ENCODE measurements at places on chromosomes 6 and 20. TPM values are rescaled to one million over a fixed set of nuclear protein-coding genes. Genes with fewer than 3 reads are reported as not detected.
A peak's percentile ranks its signal among the peaks of the same experiment; 100 is the strongest.

GRCh38 chr6:170128811-170129681 lies 161.8 kb downstream of the DLL1 start:
- no peak for DNase-seq

The MAP3K7 gene
- 16.8 TPM for total RNA-seq

DNA sequence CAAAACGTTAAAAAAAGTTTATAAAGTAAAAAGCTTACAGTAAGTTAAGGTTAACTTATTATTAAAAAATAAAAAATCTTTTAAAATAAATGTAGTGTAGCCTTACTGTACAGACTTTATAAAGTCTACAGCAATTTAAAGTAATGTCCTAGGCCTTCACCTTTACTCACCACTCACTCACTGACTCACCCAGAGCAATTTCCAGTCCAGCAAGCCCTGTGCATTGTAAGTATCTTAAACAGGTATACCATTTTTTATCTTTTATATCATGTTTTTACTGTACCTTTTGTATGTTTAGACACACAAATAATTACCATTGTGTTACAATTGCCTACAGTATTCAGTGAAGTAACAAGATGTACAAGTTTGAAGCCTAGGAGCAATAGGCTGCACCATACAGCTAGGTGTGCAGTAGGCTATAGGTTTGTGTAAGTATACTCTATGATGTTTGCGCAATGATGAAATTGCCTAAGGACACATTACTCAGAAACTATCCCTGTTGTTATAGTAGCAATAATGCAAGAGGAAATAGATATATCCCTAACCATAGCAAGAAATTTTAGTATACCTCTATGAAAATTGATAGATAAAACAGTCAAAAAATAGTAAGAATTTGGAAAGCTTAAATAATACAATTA lies 39.5 kb downstream of the FBXO5 start:
- no peak for DNase-seq

DNA sequence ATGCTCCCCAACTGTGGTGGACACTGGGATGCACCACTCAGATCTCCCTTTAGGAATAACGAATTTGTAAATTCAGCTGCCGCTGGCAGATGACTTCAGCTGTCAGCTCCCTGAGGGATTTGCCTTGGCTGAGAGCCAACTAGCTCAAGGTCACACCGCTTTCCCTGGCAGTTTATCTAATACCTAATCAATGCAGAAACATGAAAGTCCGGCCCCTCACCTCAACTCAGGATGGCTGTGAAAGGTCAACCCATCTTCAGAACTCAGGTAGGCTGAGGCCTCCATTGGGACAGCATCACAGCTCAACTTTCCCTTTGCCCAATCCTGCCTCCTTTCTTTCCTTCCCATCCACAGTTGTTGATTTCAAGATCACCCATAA lies 22.8 kb upstream of the SCGN start:
- DNase-seq = no peak

DNA sequence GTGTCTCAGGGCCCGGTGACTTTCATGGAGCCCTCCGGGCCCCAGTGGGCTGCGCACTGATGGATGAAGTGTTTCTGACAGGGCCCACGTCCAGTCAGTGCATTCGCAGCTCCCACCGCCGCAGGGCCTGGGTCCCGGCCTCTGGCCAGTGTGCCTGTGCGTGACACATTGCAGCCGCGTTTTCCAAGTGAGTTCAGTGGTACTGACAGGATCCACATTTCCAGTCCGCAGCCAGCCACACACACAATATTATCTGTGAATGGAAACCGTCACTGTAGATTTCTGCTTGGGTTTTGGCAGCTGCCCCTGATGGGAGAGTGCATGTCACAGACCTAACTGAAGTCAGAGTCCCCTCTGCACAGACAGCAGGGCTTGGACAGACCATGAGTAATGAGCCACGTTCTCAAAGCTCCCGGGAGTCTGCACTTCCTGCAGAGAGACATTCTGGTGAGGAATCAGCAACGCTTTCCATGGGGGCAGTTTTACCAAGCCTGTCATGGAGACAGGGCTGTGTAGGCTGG lies 171.4 kb downstream of the MYLK4 start:
- no peak for DNase-seq

- DNase-seq = peak; percentile 67
These were observed 64.3 kb downstream of the CDH22 start for GRCh38 chr20:46243707-46244628.

- DNase-seq = no peak
These were observed 90.3 kb downstream of the BCAS1 start for GRCh38 chr20:53980031-53980465.

DNA sequence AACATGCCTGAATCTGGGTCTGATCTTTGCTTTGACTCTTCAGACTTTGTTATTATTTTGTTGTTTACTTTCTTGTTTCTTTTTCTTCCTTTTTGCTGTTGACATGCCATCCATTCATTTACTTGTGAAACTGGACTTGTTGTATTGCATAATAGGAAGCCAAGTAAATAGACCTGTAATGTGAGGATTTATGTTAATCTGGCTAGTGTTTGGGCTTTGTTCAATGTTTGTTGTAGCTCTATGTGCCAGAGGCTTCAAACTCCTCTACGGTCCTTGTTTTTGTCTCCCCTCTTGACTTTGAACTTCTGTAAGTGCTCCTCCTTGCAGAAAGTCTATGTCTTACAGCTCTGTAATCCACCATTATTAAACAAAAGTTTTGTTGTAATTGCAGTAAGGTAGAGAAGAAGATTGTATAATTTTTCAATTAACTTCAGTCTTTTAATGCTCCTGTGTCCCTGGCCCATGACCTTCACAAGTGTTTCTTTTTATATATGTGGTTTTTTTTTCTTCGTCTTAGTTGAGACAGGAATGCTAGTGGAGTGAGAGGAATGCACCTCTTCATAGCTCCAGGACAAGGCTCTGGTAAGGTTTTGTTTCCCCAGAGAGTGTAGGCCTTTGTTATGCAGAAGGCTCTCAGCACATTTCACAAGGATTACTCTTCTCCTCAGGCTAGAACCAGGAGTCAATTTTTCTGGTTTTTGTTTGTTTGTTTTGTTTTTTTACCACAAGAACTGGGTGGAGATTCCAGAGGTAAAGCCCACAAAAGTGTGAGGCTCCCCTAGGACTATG lies 1061.8 kb upstream of the CITED2 start:
- DNase-seq = no peak

The MYCT1 gene
- total RNA-seq = 0.06 TPM

The HLA-DQA1 gene
- total RNA-seq = 0.40 TPM

DNA sequence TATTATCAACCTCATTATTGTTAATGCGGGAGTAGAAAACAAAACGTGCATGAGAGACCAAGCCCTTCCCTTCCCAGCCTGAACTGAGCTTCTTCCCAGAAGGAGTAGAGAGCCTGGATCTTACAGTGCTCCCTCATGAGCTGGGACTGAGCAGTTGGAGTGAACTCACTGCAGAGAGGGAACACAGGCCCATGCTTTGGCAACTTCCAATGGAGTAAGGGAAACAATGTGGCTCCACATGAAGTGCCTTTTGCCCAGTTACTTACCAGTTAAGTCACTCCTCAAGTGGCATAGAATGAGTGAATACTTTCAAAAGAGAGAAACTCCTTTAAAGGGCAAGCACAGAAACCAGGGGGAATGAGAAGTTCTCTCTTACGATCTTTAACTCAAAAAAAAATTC lies 12.4 kb downstream of the FHL5 start:
- no peak for DNase-seq

GRCh38 chr6:139584599-139584998 lies 210.2 kb upstream of the CITED2 start:
- DNase-seq = no peak

The PHACTR1 gene
- 13.2 TPM for total RNA-seq

The ZNF451 gene
- total RNA-seq = 41.9 TPM

DNA sequence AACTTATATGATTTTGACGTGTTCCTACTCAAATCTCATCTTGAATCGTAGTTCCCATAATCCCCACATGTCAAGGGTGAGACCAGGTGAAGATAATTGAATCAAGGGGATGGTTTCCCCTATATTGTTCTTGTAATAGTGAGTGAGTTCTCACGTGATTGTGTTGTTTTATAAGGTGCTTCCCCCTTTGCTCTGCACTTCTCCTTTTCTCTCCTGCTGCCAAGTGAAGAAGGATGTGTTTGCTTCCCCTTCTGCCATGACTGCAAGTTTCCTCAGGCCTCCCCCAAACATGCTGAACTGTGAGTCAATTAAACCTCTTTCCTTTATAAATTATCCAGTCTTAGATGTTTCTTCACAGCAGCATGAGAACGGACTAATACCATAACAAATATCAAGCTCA lies 83.2 kb downstream of the MANEA start:
- DNase-seq = no peak

GRCh38 chr6:3231247-3232016 lies 4.0 kb upstream of the TUBB2B start:
- DNase-seq = peak; percentile 90

GRCh38 chr20:63742381-63743024 lies 2.9 kb downstream of the SLC2A4RG start:
- no peak for DNase-seq

DNA sequence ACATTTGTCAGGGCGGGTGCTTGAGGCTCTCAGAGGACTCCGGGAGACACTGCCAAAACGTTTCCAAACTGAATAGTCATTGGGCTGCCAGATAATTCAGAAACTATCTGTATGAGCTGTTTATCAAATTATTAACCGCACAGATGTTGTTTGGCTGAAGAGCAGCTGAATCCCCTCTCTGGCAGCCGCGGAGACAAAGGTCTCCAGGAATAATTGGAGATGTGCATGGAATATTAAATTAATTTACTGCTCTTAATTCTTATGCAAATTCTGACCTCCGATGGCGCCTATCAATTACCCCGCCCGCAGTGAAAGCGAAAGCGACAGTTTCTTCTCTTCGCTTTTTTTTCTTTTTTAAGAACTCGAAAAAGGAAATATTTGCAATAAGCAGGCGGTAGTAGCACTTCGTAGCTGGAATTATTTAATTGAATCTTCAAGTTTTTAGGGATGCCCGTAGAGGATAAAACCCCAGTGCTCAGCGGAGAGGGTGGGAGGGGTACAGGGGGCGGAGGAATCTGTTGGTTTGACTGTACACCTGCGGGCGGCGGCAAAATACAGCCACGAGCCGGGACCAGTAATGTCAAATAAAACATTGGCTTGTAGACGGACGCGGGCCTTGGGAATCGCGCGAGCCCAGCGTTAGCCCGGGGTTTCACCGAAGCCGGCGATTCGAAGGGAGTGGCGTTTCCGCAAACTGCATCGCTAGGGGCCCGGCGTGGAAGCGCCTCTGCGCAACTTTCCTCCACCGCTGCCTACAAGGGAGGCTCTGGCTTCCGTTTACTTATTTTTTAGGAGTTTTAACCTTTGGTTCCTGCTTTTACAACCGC lies 6.2 kb downstream of the LINC00237 start:
- DNase-seq = peak; percentile 79

DNA sequence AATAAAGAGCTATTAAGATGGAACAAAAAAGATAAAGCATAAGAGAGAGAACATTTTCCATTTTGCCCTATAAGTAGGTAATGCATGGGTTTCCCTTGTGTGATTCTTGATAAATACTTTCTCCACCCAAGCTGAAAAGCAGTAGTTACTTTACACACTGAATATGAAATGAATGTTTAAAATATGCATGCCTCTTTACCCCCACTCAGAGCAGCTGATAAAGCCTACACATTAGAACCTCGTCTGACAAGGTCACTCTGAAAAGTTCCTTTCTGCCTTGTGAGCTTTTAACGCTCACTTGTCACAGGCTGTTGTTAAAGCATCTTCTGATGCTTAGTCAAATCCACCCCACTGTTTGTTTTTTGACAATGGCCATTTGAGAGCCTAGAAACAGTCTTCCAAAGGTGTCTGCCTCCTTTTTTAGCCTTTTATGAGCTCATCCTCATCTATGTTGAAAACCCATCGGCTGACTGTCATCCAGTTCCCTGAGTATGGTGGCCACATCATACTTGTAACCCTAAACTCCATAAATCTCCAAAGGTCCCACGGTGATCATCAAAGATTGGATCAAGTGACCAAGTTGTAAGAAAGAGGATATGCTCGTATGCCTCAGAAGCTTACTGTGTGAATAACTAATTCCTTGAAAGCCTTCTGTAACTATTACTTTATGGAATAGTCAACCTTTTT lies 102.8 kb downstream of the ATXN1 start:
- DNase-seq = no peak

- DNase-seq = no peak
These were observed 9.2 kb upstream of the SCGN start for GRCh38 chr6:25642667-25643328.

GRCh38 chr6:170434821-170435155 lies 118.3 kb downstream of the PSMB1 start:
- no peak for DNase-seq

The NCOA6 gene
- 2.2 TPM for total RNA-seq

DNA sequence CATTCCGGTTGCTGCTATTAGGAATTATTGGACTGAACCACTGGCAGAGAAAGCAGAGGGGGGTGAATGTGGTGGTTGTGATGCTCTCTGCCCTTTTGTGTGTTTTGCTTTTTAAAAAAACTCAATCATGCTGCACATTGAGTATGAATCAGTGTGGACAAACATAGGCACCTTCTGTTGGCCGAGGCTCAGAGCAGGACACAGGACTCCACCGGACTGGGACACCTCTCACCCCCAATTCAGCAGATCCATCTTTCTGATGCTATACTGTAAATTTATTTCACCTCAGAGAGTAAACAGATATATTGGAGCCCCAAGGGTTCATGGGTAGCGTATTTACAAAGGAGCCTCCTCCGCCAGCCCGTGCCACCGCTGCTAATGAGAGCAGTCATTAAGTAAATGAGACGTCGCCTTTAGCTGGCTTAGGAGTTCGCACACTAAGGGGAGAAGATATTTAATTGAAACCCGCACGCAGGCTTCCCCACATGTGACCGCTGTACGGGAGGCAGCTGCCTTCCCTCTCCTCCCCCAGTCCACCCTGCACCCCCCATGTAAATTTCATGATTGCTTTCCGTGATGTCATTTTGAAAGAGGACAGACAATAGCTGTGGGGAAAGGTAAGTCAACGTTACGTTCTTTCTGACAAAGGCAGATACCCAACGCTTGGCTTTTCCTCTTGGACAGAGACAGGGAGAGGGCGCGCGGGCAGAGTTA lies at the start of gene MYT1:
Gene MYT1 (plus strand): TSS at position 330 of the 714 bp plus-strand sequence. CDS start 34,410 bp downstream, outside the sequence.
- no peak for DNase-seq

GRCh38 chr20:6956056-6956455 lies 188.6 kb downstream of the BMP2 start:
- no peak for DNase-seq

GRCh38 chr20:33178726-33179125 lies 10.8 kb downstream of the BPIFA2 start:
- DNase-seq = no peak

- DNase-seq = peak; percentile 49
These were observed 6.7 kb downstream of the FOXA2 start for GRCh38 chr20:22577515-22578220.

Measured in Daoy (cell line).